Activated CD8-positive, alpha-beta T cell treated with anti-CD3 and anti-CD28 coated beads, Interleukin-2, amount 10 ng/mL, durations not matched to agents 7 days and 5 days (primary cell): ENCODE measurements at places on chromosomes 7 and 10.

GRCh38 chr7:69599286-69599954 is 1.1 kb downstream of the AUTS2 start:
- H3K27me3 ChIP-seq = peaks cover 38% of the 10 kb centered on the region
- H3K4me1 ChIP-seq = peaks cover 16% of the 10 kb centered on the region
- H3K27ac ChIP-seq = no peak overlapping the region
- no peaks in the 10 kb centered on the region for H3K36me3 ChIP-seq
- DNase-seq = no peak
- peak overlapping the region; percentile 77 for H3K4me3 ChIP-seq

DNA sequence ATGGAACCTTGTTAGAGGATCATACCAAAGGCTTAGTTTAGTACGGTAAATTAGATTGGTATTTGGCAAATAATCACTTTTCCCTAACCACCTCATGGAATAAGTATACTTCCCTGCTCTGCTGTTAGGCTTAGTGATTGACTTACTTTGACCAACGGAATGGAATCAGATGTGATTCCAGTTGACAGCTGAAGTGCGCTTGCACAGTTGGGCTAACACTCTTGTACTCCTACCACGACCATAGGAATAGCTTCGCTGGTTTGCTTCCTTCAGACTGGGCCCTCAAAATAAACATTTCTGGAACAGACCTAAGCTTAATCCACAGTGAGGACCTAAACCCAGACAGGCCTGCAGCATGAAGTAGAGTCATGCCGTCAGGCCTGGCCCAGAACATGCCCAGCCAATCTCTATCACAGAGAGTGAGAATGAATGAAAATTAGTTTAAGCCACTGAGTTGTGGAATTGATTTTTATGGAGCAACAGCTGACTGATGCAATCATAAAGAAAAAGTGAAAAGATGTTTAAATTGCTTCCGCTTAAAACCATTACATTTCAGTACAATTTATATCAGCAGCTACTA is 122.3 kb downstream of the DOCK4 start:
- H3K27ac ChIP-seq = no peak overlapping the region
- H3K4me1 ChIP-seq = peaks cover 16% of the 10 kb centered on the region
- peaks cover 32% of the 10 kb centered on the region for H3K27me3 ChIP-seq
- no peaks in the 10 kb centered on the region for H3K36me3 ChIP-seq

GRCh38 chr10:98267894-98268693 is at the start of gene LOXL4:
Gene LOXL4 (minus strand): TSS chr10:98268194. CDS start chr10:98263019, 5,175 bp downstream.
- H3K36me3 ChIP-seq = no peaks in the 10 kb centered on the region
- DNase-seq = no peak
- peaks cover 7% of the 10 kb centered on the region for H3K4me1 ChIP-seq
- H3K27ac ChIP-seq = no peak within 1 kb of the TSS
- H3K27me3 ChIP-seq = peaks cover 39% of the 10 kb centered on the region

DNA sequence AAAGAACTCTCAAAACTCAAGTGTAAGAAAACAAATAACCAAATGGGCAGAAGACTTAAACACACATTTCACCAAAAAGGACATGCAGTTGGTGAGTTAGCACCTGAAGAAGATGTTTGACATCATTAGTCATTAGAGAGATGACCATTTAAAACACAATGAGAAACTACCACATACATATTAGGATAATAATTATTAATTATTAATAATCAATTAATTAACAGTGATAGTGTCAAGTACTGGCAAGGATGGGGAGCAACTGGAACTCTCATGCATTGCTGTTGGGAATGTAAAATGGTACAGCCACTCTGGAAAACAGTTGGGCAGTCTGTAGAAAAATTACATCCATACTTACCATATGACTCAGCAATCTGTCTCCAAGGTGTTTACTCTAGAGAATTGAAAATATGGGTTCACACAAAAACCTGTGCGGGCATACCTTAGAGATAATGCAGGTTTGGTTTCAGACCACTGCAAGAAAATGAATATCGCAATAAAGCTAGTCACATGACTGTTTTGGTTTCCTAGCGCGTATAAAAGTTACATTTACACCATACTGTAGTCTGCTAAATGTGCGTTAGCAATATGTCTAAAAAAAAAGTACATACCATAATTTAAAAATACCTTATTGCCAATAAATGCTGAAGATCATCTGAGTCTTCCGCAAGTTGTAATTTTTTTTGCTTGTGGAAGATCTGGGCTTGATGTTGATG is 30.3 kb downstream of the ARID5B start:
- H3K27ac ChIP-seq = no peak overlapping the region
- peaks cover 44% of the 10 kb centered on the region for H3K36me3 ChIP-seq
- H3K4me3 ChIP-seq = no peak overlapping the region
- DNase-seq = no peak
- H3K4me1 ChIP-seq = peaks cover 36% of the 10 kb centered on the region

DNA sequence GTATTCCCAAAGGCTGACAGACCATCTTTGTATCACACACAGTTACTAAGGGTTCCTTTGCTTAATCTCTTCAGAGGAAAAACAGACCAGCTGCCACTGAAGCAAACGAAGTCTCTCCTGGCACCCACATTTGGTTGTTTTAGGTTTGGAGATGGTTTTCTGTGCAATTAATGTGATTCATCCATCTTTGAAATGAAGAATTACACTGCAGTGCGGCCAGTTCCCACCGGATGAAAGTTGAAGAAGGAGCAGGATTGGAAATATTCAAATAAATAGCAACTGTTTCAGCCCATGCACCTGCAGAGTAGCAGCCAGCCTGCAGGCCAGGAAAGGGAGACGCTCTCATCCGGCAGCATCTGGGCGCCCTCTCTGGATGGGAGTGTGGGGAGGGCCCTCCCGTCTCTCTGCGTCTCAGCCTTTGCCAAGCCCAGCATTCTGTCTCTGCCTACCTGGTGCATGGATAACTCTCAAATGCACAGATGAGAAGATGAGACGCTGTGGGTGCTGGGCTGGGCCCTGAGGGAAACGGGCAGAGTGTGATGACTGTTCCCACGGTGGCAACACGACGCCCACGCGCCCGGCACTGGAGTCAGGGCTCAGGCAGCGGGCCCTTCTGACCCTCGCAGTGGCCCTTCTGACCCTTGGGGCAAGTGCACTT is 214.0 kb downstream of the PTPRN2 start:
- DNase-seq = no peak
- no peak overlapping the region for H3K4me3 ChIP-seq
- H3K27me3 ChIP-seq = no peaks in the 10 kb centered on the region
- H3K27ac ChIP-seq = no peak overlapping the region
- no peaks in the 10 kb centered on the region for H3K4me1 ChIP-seq
- no peaks in the 10 kb centered on the region for H3K36me3 ChIP-seq

DNA sequence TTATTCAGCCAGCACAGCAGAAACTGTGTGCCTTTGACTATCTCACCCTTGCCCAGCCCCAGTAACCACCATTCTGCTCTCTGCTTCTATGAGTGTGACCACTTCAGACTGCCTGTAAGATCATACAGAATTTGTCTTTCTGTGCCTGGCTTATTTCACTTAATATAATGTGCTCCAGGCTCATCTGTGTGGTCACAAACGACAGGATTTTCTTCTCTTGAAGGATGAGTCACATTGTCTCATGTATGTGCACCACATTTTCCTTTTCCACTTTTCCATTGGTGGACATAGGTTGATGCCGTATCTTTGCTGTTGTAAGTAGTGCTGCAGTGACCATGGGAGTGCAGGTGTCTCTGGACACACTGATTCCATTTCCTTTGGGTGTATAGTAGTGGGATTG is 122.5 kb upstream of the LANCL2 start:
- H3K36me3 ChIP-seq = no peaks in the 10 kb centered on the region
- no peaks in the 10 kb centered on the region for H3K4me1 ChIP-seq
- H3K4me3 ChIP-seq = no peak overlapping the region
- H3K27me3 ChIP-seq = no peaks in the 10 kb centered on the region
- H3K27ac ChIP-seq = no peak overlapping the region

- no peaks in the 10 kb centered on the region for H3K36me3 ChIP-seq
- H3K4me1 ChIP-seq = no peaks in the 10 kb centered on the region
- H3K27me3 ChIP-seq = peaks cover 16% of the 10 kb centered on the region
- no peak overlapping the region for H3K4me3 ChIP-seq
- no peak overlapping the region for H3K27ac ChIP-seq
- no peak for DNase-seq
Observed at GRCh38 chr7:22385326-22385725, 28.4 kb upstream of the RAPGEF5 start.

DNA sequence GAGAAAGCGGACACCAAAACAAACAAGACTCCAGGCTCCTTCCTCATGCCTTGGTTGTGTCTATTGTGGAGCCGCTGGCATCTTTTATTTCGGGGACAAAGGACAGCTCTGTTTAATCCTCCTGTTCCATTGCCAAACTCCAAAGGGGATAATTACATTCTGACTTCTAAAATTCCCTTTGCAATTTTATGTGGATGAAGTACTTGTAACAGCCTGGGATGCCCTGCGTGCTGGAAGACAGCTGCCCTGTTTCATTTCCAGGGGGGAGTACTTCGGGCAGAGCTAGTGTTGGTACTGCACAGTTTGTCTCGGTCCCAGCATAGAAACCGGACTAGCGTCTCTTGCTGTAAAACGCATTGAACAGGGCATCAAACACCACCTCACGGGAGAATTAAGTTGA is 90.9 kb downstream of the BAMBI start:
- no peak overlapping the region for H3K27ac ChIP-seq
- no peak for DNase-seq
- no peaks in the 10 kb centered on the region for H3K27me3 ChIP-seq
- no peaks in the 10 kb centered on the region for H3K4me1 ChIP-seq

GRCh38 chr7:72493850-72494661 is 81.9 kb upstream of the CALN1 start:
- H3K4me1 ChIP-seq = no peaks in the 10 kb centered on the region
- no peak overlapping the region for H3K4me3 ChIP-seq
- H3K27ac ChIP-seq = no peak overlapping the region

DNA sequence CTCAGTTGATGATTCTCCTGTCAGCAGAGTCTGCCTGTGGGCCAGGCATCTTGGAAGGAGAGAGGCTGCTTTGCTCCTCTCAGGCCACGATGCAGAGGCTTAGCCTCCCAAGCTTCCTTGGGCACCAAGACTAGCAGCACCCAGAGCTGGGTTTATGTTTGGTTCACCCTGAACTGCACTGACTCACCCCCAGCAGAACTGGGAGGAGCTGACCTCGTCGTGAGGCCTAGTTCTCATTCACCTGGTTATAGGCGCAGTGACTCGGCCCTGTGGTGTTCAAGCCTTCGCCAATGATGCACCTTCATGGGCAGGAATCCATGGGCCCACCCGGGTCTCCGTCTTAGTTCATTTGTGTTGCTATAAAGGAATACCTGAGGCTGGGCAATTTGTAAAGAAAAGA is 122.0 kb upstream of the ZNF438 start:
- H3K4me3 ChIP-seq = no peak overlapping the region
- no peak overlapping the region for H3K27ac ChIP-seq
- H3K4me1 ChIP-seq = no peaks in the 10 kb centered on the region
- peak; percentile 16 for DNase-seq
- H3K27me3 ChIP-seq = no peaks in the 10 kb centered on the region

- no peak for DNase-seq
- H3K27me3 ChIP-seq = peaks cover 13% of the 10 kb centered on the region
- no peaks in the 10 kb centered on the region for H3K4me1 ChIP-seq
- no peak overlapping the region for H3K27ac ChIP-seq
Observed at GRCh38 chr10:77398986-77399755, 238.4 kb downstream of the KCNMA1 start.

GRCh38 chr10:76869931-76870330 is 767.7 kb downstream of the KCNMA1 start:
- no peak overlapping the region for H3K27ac ChIP-seq
- H3K4me3 ChIP-seq = no peak overlapping the region
- DNase-seq = no peak
- H3K4me1 ChIP-seq = no peaks in the 10 kb centered on the region

DNA sequence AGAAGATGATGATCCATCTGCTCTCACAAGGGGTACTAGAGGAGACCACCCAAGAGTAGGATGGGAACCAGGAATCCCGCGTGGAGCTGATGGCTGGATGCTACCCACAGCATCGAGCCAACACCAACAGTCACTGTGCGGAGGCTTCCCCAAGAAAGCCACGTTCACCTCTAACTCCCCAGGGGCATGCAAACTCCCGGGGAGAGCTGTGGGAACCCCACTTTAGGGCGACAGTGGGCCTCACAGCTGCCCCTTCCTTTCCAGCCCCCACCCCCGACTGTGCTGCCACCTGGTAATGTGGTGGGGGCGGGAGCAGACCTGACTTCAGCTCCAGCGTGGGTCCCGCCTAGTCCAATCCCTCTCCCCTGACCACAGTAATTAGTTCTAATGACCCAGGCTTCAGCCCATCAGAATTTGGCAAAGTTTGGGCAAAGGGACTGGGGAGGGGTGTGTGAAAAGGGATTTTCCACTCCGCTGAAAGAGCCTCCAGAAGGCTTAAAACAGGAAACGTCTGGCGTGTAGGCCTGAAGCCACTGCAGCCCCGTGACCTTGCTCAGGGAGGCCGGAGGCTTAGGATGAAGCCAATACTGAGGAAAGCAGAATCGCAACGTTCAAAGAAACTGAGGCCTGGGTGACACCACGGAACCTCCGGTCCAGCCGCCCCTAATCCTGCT is 20.3 kb downstream of the ASB13 start:
- H3K4me1 ChIP-seq = no peaks in the 10 kb centered on the region
- H3K27me3 ChIP-seq = no peaks in the 10 kb centered on the region
- peaks cover 2% of the 10 kb centered on the region for H3K36me3 ChIP-seq
- no peak for DNase-seq

DNA sequence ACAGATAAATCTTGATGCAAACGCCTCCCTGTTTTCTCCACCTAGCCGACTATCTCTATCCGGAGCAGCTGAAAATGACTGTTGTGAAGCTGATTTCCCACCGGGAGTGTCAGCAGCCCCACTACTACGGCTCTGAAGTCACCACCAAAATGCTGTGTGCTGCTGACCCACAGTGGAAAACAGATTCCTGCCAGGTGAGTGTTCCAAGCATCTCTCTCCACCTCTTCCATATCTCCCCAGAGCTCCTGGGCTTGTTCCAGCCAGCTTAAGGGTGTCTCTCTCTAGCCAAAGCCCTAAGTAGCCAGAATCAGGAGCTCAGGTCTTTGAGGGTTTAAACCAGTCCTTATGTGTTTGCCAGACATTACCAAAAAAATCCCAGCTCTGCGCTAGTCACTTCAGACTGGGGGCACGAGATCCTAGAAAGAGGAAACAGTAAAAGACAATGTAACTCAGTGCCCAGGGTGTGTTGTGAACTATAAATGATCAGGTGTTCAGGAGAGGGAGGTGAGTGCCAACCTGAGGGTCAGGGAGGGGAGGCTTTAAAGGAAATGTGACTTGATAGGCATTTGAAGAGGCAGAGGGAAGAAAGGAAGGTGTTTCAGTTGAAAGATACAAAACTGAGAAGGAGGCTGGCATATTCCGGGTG is 4.4 kb downstream of the PLAU start:
- H3K4me3 ChIP-seq = no peak overlapping the region
- no peak overlapping the region for H3K27ac ChIP-seq
- H3K27me3 ChIP-seq = peaks cover 36% of the 10 kb centered on the region
- no peak for DNase-seq
- H3K36me3 ChIP-seq = peaks cover 33% of the 10 kb centered on the region

GRCh38 chr10:4069491-4069890 is 284.5 kb upstream of the KLF6 start:
- no peaks in the 10 kb centered on the region for H3K27me3 ChIP-seq
- H3K4me3 ChIP-seq = no peak overlapping the region
- no peak overlapping the region for H3K27ac ChIP-seq
- peaks cover 12% of the 10 kb centered on the region for H3K4me1 ChIP-seq
